ENCODE measurements at places on chromosomes 1 and 21.

DNA sequence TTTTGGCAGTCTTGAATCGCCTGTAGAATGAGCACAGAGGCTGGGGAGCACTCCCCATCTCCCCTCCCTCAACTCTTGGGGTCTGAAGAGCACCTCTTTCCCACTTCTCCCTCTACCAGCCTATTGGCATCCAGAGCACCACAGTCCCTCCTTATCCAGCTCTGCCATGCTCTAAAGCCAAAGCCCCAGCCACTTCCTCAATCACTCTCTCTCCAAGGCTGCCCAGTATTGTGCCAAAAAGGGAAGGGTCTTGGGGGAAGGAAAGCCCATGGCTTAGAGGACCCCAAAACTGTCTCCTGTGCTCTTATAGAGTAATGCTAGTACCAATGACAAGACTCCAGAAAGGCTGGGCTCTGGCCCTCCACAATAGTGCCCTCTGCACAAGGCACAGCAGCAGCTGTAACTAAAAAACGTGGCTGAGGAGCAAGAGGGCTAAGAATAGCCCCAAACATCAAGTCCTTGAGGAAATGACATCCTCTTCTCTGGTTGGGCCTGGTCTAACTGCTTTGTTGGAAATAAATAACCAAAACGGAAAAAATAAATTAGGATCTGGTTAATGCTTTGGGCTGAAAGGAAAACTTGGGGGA, 28.4 kb downstream of the SLC27A3 start:
- DNase-seq = no peak

GRCh38 chr1:205274041-205274691, 46.4 kb downstream of the TMCC2 start:
- no peak for DNase-seq

- DNase-seq = no peak
Observed at GRCh38 chr1:35727434-35728040, 8.9 kb upstream of the C1orf216 start.

- no peak for DNase-seq
Observed at GRCh38 chr1:25553749-25554429, 10.5 kb downstream of the LDLRAP1 start.

DNA sequence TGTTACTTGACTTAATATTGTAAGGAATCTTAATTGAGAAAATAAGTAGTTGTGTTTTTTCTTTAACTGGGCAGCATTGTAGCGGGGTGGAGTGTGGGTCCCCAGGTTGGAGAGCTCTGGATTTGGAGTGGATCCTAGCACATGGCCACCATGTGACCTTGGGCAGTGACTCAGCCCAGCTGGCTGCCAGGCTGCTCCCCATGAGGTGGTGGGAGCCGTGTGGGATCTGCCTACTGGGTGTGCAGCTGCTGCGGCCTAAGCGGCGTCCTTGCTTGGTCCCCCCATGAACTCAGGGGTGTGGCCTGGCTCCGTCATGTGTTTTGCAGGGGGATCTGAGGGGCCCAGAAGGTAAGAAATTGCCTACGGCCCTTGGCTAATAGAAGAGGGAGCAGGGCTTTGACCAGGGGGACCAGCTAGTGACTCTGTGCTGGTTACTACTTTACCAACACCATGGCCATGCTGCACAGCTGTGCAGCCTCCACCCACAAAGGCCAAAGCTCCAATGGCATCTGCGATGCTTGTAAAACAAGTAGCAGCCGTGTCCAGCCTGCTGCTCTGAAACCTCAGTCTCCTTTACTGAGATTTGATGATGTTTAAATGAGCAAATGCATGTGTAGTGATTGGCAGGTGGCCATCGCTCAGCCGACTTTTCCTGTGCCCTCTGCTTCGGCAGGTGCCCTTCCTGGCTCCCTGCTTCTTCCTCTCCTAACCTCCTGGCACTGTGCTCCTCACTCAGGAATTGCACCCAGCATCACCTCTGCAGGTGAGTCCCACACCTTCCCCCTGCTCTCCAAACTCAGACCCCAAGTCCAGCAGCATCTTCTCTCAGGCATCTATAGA, 68.3 kb downstream of the ADARB1 start:
- DNase-seq = no peak

DNA sequence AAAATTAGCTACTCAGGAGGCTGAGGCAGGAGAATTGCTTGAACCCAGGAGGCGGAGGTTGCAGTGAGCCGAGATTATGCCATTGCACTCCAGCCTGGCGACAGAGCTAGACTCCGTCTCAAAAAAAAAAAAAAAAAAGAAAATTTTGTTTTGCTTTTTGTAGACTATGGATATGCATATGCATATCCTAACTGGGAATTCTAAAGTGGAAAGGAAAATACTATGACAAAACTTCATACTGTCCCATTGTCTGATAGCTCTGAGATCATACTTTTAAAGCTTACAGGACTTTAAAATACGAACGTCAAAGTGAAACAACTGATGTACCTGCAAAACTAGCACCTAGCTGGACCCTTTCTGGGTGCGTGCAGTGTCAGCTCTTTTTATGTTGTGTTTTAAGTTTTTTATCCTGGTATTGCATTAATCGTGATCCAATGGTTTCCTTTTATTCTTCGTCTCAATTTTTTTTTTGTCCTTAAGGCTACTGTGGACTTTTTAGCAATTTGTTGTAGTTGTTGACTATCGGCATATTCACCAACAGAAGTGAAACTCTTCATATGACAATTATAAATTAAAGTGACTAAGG, 19.2 kb downstream of the SPRTN start:
- DNase-seq = no peak

- no peak for DNase-seq
Observed at GRCh38 chr1:162193815-162194214, 124.3 kb downstream of the NOS1AP start.

DNA sequence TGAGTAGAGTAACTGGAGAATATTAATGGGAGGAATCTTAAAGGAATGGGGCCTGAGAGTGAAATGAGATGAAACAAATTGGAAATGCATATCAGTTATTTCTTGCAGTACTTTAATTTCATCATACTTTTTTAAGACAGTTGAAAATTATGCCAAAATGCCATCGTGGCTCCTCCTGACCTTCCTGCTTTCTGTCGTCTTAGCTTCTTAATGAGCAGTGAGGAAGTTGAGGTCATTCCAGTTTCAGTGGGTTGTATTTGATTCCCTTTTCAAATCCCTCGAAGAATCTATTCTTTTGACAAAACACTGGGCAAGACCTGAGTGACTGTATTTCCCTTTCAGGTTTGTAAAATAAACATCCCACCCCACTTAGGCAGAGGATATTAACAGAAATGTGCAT, 134.9 kb upstream of the MAP1LC3C start:
- no peak for DNase-seq

DNA sequence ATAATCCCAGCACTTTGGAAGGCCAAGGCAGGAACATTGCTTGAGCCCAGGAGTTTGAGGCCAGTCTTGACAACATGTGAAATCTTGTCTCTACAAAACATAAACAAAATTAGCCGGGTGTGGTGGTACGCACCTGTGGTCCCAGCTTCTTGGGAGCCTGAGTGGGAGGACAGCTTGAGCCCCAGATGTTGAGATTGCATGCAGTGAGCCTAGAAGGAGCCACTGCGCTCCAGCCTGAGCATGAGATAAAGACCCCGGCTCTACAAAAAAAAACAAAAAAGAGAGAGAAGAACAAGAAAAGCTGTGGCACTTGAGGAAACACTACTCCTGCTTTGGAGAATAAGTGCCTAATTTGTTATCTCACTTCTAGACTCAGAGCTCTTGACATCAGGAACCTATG, 146.6 kb downstream of the GLUL start:
- DNase-seq = no peak

GRCh38 chr1:53295726-53296116, 32.1 kb downstream of the LRP8 start:
- no peak for DNase-seq

- no peak for DNase-seq
Observed at GRCh38 chr1:147214842-147215539, 10.1 kb downstream of the FMO5 start.

Data from NCI-H2081 treated with DMSO at 0.1 percent for 48 hours (cell line).